ENCODE measurements at places on chromosomes 16 and 17.

- DNase-seq: no peak
These were observed 4.5 kb upstream of the CNP start for GRCh38 chr17:41962111-41962510.

DNA sequence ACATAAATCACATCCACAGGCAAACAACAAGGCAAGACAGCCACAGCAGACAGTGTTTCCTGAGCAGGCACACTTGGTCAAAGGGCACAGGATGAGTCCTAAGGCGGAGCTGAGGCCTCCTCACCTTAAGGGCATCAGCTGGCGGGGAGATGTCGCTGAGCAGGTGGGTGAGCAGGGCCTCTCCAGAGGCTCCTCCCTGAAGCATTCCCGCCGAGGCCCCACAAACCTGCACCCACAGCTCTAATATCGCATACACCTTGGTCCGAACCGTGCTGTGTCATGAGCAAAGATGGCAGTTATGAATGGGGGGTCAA lies 29.3 kb downstream of the PELP1 start:
- DNase-seq: no peak

GRCh38 chr16:72878301-72879269 lies 169.3 kb downstream of the ZFHX3 start:
- peak; percentile 39 for DNase-seq

DNA sequence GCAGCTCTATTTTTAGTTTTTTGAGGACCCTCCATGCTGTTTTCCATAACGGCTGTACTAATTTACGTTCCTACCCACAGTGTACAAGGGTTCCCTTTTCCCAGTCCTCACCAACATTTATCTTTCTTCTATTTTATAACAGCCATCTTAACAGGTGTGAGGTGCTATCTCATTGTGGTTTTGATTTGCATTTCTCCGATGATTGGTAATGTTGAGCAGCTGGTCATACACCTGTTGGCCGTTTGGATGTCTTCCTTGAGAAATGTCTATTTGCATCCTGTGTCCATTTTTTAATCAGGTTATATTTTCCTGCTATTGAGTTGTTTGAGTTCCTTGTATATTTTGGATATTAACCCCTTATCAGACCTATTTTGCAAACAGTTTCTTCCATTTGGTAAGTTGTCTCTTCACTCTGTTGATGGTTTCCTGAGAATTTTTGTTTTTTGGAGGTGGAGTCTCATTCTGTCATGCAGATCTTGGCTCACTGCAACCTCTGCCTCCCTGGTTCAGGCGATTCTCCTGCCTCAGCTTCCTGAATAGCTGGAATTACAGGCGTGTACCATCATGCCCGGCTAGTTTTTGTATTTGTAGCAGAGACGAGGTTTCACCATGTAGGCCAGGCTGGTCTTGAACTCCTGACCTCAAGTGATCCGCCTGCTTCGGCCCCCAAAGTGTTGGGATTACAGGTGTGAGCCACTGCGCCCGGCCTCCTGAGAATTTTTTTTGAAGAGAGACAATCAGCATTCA lies 279.6 kb downstream of the SNX29 start:
- DNase-seq: no peak

GRCh38 chr16:4114257-4115208 lies 1.7 kb downstream of the ADCY9 start:
- DNase-seq: no peak

GRCh38 chr17:34452769-34453168 lies 89.7 kb upstream of the CCL1 start:
- no peak for DNase-seq

DNA sequence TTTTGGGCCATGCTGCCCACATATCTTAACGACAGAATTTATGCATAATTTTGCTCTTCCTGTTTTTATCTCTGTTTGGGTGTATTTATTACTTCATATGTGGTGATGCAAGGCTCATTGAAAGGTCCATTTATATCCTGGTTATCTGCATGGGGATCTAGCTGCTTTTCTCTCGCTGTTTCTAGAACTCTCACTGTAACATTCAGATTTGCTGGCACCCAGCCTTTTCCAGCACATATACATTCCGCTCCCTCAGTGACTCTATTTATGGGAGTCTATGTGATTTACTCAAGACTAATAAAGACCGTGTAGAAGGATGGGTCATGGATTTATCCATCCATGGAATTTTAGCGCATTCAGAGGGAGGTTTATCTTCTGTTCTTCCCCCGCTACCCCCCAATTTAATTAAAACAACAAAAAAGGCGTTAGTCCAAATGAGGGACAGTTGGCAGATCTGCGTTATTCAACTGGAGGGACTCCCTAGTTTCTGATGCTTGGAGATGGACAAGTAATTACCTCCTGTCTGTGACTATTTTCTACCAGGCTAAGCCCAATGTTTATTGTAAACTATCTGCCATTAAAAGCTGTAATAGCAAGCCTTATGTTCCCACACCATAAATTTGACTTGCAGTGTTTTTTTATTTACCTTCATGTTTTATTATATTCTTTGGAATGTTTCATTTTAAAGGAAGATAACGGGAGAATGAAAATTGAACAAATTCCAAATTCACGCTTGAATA lies 19.8 kb upstream of the MARCHF10 start:
- DNase-seq: peak; percentile 80

DNA sequence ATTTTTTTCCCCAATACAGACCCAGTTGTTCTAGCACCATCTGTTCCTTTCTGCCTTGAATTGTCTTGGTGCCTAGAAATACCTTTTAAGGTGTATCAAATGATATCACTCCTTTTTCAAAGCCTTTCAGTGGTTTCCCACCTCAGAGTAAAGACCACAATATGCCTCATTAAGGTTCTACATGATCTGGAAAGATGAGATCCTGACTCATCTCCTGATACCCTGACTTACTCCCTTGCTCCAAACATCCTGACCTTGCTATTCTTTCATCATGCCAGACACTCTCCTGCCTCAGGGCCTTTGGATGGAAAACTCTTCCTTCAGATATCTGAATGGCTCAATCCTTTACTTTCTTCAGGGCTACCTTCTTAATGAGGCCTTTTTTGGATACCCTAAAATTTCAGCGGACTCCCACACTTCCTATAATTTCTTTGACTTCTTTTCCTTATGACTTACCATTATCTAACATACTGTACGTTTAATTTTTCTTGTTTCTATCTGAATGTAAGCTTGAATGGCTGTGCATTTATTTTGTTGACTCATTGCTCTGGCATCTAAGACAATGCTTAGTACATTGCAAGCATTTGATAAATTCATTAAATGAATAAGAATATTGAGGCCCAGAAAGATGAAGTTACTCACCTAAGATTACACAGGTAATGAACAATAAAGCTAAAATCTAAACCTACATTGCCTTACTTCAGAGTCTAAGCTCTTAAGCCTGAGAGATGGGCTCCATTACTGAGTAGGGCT lies 19.2 kb downstream of the FLOT2 start:
- no peak for DNase-seq

GRCh38 chr17:50508573-50509460 lies 578 bp downstream of the MYCBPAP start:
- no peak for DNase-seq

DNA sequence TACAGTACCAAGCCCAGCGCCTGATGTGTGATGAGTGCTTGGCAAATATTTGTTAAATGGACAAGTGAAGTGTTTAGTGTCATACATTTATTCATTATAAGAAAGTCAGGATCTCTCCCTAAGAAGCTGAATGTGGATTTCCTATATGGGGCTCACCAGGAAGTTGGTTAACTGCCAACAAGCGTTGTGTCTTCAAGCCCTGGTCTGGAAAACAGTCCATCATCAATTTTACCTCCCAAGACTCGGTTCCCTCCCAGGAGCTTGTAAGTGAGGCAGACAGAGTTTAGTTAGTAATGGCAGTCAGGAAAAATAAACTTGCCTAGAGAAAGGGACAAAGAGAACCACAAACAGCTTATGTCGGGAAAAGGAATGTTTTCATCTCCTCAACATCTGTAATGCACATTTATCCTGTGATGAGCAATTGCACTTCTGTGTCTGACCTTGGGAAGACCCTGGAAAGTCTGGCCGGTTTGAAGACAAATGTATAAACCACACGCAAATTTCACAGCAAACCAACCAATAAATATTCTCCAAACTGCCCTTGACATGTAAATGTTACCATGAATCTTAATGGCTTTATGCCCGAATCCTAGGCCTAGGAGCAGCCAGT lies 28.3 kb downstream of the C16orf95 start:
- DNase-seq: no peak

DNA sequence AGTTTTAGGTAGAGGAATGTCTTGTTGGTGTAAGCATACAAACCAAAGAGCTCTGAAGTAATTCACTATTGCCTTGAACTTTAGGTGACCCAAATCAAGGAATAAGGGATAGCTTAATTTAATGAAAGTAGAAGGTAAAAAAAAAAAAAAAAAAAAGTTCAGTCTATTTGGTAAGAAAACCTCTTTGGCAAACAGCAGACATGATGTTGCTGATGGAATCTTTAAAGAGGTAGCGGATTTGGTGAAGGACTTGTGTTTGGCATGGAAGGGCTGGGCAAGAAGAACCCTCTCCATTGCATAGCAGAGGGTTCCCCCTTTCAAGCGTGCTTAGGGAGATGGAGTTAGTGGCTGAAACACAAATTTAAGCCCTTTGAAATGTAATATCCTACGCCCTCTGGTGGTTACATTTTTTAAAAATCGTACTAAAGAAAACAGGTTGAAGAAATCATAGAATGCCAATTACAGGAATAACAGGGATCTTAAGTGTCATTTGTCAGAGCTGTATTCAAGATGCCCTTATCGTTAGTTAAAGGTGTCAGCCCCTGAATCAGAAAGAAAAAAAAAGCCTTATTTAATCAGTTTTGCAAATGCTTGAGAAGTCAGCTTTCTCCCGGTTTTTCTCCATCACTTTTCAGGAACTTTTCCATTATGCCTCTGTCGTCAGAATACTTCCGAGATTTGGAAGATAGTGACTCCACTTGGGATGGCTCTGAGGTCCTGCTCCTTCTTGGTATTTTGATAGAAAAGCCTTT lies 383.1 kb downstream of the KCNJ2 start:
- DNase-seq: peak; percentile 86

DNA sequence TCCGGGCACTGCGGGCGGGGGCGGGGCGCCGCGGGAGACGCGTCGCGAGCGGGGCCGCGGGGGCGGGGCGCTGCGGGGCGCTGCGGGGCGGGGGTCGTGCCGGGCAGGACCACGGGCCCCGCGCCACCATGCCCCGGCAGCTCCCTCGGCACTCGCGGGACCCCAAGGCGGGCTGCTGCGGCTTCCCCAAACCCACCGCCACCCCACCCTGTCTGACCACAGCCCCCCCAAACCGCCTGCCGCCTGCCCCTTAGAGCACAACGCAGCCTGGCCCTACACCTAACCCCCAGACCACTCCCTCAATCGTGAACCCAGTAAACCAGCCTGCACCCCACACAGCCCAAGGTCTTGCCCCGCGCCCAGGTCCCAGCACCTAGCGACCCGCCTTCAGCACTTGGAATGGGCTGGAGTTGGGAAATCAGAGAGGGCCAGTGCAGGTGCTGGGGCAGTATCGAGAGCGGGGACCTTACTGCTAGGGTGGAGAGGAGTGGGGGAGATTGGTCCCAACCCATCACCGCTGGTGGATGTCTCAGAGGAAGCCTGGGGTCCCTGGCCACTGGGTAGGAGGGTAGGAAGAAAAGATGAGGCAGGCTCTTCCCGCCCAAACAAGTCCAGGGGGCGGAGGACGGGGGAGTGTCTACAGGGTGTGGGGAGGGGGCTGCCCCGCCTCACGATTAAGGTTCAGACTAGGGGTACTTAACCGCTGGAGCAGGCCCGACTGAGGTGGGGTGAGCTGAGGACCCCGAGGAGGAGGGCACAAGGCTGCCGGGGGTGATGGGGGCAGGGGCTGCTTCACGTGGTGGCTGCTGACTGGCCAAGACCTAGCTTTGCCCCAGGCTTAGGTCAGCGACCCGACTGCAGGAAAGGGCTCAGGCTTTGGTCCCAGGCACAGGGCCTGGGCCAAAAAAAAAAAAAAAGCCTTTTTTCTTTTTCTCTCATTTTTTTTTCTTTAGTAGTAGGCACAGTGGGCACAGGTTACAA lies 539 bp upstream of the VAMP2 start:
- no peak for DNase-seq

DNA sequence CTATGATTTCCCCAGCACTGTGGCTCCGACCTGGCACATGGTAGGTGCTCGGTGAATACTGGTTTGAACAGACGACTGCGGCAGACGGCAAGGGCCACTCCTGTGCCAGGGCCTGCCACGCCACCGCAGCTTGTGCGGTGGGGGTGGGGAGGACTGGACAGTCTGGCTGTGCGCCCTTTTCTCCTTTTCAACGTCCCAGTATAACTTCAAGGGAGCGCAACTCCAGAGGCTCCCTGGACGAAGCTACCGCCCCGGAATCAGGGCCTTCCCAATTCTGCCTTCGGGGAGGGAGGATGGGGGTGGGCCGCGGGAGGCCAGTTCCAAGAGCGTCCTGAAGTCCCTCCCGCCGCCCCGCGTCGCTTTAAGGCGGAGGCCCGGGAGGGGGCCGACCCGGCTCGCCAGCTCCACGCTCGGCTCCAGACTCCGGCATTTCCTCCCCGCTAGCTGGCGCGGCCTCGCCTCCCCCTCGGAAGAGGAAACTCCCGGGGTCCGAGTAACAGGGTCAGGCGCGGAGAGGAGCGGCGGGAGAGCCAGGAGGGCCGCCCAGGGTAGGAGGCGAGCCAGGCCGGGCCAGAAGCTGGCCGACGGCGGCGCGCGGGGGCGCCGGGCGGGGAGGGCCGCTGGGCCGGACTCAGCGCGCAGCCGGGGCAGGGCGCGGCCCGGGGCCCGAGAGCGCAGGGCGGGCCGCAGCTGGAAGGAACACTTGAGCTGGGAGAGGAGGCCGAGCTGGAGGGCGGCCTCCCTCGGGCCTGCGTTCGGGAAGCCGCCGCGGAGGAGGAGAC lies at the start of gene ITPRIPL2:
ITPRIPL2 (plus strand) TSS at position 388 of the 782 bp plus-strand sequence. CDS start 498 bp downstream, outside the sequence.
- peak; percentile 96 for DNase-seq

GRCh38 chr17:6413065-6413464 lies 21.9 kb downstream of the AIPL1 start:
- DNase-seq: peak; percentile 34

DNA sequence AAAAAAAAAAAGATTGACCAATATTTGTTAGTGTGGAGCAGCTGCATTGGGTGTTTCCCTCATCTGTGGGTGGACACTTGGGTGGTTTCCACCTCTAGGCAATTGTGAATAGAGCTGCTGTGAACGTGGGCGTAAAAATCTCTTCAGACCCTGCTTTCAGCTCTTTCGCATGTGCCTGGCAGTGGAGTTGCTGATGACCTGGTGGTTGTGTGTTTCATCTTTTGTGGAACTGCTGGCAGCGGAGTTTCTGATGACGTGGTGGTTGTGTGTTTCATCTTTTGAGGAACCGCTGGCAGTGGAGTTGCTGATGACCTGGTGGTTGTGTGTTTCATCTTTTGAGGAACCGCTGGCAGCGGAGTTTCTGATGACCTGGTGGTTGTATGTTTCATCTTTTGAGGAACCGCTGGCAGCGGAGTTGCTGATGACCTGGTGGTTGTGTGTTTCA lies 21.4 kb downstream of the ZC3H18 start:
- DNase-seq: peak; percentile 100

- DNase-seq: no peak
These were observed 53.8 kb downstream of the COG7 start for GRCh38 chr16:23398987-23399805.

DNA sequence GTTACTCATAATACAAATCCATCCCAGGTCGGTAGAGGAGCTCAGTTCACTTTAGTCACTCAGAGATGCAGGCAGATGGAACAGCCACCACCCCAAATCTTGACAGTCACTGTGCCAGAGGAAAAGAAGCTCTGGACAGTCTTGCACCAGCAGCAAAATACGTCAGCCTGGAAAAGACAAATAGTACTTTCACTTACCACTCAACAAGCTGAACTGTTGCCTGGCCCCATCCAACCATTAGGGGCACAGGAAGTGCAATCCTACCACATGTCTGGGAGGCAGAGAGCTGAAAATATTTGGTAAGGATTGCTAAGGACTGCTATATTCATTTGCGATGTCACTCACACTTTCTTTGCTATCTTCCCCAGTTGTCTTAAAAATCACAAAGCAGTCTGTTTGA lies 239.1 kb upstream of the TOX3 start:
- DNase-seq: no peak

GRCh38 chr17:44610871-44611270 lies 45.4 kb upstream of the MEIOC start:
- peak; percentile 41 for DNase-seq
